ENCODE measurements at places on chromosomes 4 and X. TPM values are rescaled to one million over a fixed set of nuclear protein-coding genes. Genes with fewer than 3 reads are reported as not detected.

Gene GPR82
- 0.15 TPM for polyA plus RNA-seq

Gene RHOXF1
- polyA plus RNA-seq = 0.97 TPM

Gene AFF2
- polyA plus RNA-seq = 0.09 TPM

Gene DCK
- polyA plus RNA-seq = 5.5 TPM

Gene NDNF
- 14.7 TPM for polyA plus RNA-seq

Gene ZNF185
- 12.0 TPM for polyA plus RNA-seq

Gene CACNA1F
- 0.15 TPM for polyA plus RNA-seq

DNA sequence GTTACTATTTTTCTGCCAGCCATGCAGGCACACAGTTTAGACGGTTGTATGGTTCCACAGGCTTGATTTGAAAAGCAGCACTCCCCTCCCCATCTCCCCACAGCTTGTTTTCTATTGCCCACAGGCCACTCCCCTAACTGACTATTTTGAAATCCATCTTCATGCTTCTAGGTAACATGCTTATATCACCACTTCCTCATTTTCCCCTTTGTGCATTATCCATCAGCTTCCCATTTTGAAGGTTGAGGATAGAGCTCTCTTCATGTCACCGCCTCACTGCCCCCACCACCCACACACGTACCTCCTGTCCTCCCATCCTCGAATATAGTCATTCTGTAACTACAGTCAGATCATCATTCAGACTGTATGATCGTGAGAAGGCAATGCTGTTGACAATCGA is 224.7 kb downstream of the MID1 start:
- no peak overlapping the region for H3K27ac ChIP-seq
- no peak overlapping the region for H3K4me3 ChIP-seq
- no peaks in the 10 kb centered on the region for H3K36me3 ChIP-seq
- H3K27me3 ChIP-seq = no peaks in the 10 kb centered on the region
- no peak for DNase-seq
- H3K4me1 ChIP-seq = no peaks in the 10 kb centered on the region

- no peaks in the 10 kb centered on the region for H3K27me3 ChIP-seq
- H3K36me3 ChIP-seq = no peaks in the 10 kb centered on the region
- DNase-seq = no peak
- H3K4me3 ChIP-seq = no peak overlapping the region
- H3K4me1 ChIP-seq = no peaks in the 10 kb centered on the region
- no peak overlapping the region for H3K27ac ChIP-seq
These were observed 446.2 kb downstream of the KCTD8 start for GRCh38 chr4:44002368-44002767.

GRCh38 chr4:86033171-86033570 is 326.7 kb downstream of the MAPK10 start:
- H3K36me3 ChIP-seq = no peaks in the 10 kb centered on the region
- H3K4me3 ChIP-seq = no peak overlapping the region
- H3K27ac ChIP-seq = peak overlapping the region; percentile 10

DNA sequence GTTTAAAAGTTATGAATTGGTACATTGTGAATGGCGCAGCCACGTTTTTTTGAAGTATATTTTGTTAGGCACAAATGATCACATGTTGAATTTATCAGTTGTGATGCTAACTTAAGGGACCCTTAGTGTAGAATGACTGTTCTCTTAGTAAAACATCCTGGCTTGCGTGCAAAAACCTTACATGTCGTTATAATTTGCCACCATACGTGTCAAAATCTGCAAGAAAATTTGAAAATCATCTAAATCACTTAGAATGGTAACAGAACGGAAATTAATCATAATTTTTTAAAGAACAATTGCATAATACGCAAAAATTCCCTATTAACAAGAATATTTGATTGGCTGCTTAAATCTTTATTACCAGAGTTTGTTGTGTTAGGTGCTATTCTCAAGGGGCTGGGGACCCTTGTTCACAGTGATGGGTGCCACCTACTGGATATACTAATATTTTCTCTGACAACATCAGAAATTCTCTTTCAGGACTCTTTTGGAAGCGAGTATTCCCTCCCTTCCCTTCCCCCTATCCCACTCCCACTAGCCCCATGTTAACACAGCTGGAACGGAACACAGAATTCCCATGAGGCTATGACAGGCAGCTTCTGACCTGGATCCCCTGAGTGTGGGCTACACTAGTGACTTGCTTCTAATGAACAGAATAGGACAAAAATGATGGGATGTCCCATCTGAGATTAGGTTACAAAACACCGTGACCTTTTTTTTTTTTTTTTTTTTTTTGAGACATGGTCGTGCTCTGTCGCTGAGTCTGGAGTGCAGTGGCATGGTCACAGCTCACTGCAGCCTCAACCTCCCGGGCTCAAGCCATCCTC is 71.8 kb downstream of the SUPT20HL2 start:
- no peak overlapping the region for H3K4me3 ChIP-seq
- H3K27me3 ChIP-seq = peaks cover 2% of the 10 kb centered on the region
- no peak overlapping the region for H3K27ac ChIP-seq
- no peaks in the 10 kb centered on the region for H3K4me1 ChIP-seq
- peak; percentile 16 for DNase-seq

- H3K27me3 ChIP-seq = peaks cover 7% of the 10 kb centered on the region
- no peak for DNase-seq
- H3K36me3 ChIP-seq = no peaks in the 10 kb centered on the region
- peak overlapping the region; percentile 32 for H3K27ac ChIP-seq
- H3K4me3 ChIP-seq = no peak overlapping the region
These were observed 22.6 kb downstream of the HOPX start for GRCh38 chr4:56658528-56658927.

DNA sequence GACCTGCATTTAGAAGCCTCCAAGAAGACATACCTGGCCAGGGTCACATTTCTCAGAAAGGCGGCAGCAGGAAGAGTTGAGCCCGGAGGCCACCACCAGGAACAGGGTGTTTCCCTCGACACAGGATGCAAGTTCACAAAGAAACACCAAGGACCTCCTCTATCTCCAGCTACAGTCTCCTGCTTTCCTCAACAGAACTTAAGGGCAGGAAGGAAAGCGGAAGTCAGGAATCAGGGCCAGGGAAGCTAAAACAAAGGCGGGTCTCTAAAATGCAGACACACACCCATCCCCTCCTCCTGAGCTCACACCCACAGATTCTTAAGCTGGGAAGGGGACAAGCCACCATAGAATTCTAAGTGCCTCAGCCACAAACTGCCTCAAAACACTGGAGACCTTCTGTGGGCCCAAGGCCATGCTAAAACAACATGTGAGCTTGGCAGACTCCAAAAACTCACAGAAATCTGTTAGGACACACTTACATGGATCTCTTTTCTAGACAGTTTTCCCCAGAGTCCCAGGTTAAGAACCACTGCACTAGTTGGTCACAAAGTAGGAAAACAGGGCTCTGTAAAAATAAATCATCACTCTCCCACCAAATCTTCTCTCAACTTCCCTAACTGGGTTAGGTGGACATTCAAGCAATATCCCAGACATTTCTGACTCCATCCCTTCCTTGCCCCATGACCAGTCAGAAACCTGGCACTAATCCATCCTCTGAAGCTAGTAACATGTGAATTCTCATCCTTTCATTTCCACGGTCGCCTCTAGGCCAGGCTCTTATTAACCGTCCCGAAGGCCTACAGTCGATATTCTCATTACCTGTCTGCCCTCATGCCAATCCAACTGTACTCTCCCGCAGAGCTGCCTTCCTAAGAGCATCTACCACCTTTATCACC is 163.2 kb downstream of the APBB2 start:
- no peaks in the 10 kb centered on the region for H3K36me3 ChIP-seq
- DNase-seq = no peak
- no peaks in the 10 kb centered on the region for H3K4me1 ChIP-seq
- H3K27ac ChIP-seq = no peak overlapping the region
- H3K4me3 ChIP-seq = no peak overlapping the region

DNA sequence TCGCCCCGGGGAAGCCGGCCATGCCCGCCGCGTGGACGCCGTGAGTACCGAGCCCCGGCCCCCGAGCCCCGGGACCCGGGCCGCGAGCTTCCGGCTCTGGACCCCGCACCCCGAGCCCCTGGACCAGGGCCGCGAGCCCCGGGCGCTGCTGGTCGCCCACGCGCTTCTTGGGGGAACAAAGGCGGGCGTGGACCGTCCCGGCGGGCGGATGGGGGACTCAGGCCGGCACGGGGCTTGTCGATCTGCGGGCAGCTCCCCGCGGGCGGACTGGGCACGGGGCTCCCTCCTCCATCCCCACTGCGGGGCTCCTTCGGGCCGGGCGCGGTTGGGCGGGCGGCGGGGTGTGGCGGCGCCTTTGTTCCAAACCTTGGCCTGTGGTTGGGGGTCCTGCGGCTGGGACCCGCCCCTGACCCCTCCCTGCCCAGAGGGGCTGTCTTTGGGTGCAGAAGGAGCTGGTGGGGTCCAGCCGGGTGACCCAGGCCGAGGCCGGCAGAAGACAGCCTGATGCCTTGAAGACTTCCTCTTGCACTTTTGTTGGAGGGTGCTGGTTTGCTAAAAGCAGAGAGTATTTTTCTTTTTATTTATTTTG is 25.2 kb upstream of the ADD1 start:
- no peaks in the 10 kb centered on the region for H3K27me3 ChIP-seq
- H3K4me3 ChIP-seq = peak overlapping the region; percentile 41
- peak; percentile 77 for DNase-seq
- no peak overlapping the region for H3K27ac ChIP-seq
- no peaks in the 10 kb centered on the region for H3K4me1 ChIP-seq

- no peak overlapping the region for H3K27ac ChIP-seq
- no peak overlapping the region for H3K4me3 ChIP-seq
- no peaks in the 10 kb centered on the region for H3K36me3 ChIP-seq
- no peak for DNase-seq
These were observed 335.8 kb downstream of the SH3BGRL start for GRCh38 chrX:81537723-81538122.

GRCh38 chrX:117508021-117508420 is 608.6 kb downstream of the KLHL13 start:
- no peak overlapping the region for H3K27ac ChIP-seq
- H3K4me3 ChIP-seq = no peak overlapping the region
- no peaks in the 10 kb centered on the region for H3K27me3 ChIP-seq
- no peaks in the 10 kb centered on the region for H3K36me3 ChIP-seq
- DNase-seq = peak; percentile 38

- H3K4me1 ChIP-seq = no peaks in the 10 kb centered on the region
- no peaks in the 10 kb centered on the region for H3K36me3 ChIP-seq
- H3K4me3 ChIP-seq = no peak overlapping the region
- no peak for DNase-seq
- no peak overlapping the region for H3K27ac ChIP-seq
These were observed 108.0 kb downstream of the GPM6A start for GRCh38 chr4:175703956-175704600.

DNA sequence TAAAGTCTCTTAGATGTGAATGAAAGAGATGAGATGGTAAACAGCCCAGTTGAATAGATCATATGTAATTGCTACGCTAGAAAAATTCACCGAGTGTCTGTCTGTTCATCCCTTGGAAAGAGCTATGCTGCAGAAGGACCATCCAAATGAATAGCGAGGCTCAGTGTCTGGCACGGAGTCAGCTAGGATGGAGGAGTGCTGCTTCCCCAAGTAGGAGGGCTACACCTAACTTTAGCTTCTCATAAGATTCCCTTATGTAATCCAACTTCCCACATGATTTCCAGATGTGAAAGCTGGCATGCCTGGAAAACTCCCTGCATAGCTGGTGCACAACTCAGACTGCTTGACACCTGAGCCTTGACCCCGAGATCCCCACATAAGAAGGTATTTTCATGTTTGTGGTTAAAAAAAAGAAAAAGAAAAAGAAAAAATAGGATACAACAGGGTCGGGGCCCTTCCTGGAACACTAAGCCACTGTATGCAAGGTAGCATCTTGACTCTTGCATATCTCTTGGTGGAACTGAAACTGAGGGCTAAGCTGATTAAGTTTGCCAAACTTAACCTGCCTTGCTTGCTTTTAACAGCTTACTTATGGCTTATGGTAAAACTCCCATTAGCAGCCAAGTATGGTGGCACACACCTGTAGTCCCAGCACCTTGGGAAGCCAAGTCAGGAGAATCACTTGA is 82.3 kb downstream of the FREM3 start:
- H3K4me3 ChIP-seq = no peak overlapping the region
- no peaks in the 10 kb centered on the region for H3K36me3 ChIP-seq
- DNase-seq = no peak
- H3K4me1 ChIP-seq = no peaks in the 10 kb centered on the region
- no peaks in the 10 kb centered on the region for H3K27me3 ChIP-seq
- H3K27ac ChIP-seq = no peak overlapping the region

DNA sequence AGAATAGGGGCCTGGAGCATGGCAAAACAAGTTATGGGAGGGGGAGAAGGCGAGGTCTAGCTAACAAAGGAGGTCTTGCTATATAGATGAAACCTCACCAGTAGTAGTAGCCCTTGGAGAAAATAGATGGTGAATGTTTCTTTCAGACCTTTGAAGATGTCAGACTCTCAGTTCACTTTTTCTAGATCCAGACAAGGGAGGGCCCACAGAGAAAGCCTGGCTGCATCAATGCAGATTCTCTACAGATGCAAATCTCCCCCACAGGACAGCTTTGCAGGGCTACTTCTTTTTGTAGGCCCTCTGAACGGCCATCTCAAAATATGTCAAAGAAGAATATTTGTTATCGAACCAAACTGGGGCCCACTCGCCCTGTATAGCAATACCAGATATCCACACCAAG is 159.7 kb downstream of the ANK2 start:
- no peak overlapping the region for H3K4me3 ChIP-seq
- no peaks in the 10 kb centered on the region for H3K27me3 ChIP-seq
- H3K36me3 ChIP-seq = no peaks in the 10 kb centered on the region
- no peak overlapping the region for H3K27ac ChIP-seq

DNA sequence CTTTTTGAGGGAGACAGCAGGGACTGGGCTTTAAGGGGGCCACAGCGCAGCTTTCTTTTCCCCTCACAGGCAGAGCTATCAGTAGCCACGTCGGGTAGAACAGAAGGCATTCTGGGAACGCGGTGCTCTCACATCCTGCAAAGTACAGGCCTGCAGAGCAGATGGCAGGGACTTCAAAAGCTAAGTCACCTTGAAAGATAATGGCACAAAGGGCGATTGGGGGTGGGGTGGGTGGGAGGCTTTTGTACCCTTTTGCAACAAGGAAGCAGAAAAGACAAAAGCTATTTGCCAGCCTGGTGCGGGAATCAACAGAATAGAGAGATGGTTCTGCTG is 93.9 kb downstream of the PHKA2 start:
- no peak overlapping the region for H3K27ac ChIP-seq
- no peak overlapping the region for H3K4me3 ChIP-seq
- no peaks in the 10 kb centered on the region for H3K27me3 ChIP-seq
- DNase-seq = no peak
- peaks cover 12% of the 10 kb centered on the region for H3K4me1 ChIP-seq

DNA sequence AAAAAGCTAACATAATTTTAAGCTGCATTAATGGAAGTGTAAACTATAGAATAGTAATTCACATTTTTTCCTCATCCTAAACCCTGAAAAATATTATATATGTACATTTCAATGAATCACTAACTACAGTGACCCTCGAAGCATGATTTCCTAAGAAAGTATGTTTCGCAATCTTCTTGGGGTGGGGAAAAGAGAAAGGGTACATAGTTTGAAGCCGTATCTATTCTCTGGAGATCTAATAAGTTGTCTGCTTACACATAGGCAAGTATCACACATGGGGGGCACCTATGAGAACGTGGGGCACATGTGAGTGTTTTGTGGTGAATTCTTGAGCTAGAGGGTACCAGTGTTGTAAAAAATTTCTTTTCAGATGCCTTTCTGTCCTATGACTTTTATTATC is 71.2 kb downstream of the JADE1 start:
- no peaks in the 10 kb centered on the region for H3K27me3 ChIP-seq
- no peaks in the 10 kb centered on the region for H3K36me3 ChIP-seq
- H3K27ac ChIP-seq = no peak overlapping the region
- no peaks in the 10 kb centered on the region for H3K4me1 ChIP-seq
- no peak for DNase-seq
